NCI-H1105 treated with DMSO at 0.1 percent for 48 hours (cell line): ENCODE measurements at places on chromosomes 11 and 22.

DNA sequence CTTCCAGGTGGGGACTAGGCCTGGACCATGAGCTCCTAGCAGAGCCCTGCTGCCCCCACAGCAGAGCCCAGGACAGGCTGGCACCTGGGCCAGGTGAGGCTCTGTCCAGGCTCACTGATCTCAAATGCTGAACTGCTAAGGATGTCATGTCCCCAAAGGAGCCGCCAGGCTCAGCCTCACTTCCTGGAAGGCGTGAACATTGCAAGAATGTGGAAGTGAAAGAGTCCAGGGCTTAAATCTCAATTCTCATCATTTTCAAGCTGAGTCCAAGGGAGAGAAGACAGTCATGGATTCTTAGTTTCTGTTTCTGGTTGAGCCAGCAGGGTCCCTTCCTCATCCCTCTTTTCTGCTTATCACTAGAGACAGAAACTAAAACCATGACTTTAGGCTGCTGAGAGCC lies 5.0 kb downstream of the ASCL2 start:
- no peak for DNase-seq

DNA sequence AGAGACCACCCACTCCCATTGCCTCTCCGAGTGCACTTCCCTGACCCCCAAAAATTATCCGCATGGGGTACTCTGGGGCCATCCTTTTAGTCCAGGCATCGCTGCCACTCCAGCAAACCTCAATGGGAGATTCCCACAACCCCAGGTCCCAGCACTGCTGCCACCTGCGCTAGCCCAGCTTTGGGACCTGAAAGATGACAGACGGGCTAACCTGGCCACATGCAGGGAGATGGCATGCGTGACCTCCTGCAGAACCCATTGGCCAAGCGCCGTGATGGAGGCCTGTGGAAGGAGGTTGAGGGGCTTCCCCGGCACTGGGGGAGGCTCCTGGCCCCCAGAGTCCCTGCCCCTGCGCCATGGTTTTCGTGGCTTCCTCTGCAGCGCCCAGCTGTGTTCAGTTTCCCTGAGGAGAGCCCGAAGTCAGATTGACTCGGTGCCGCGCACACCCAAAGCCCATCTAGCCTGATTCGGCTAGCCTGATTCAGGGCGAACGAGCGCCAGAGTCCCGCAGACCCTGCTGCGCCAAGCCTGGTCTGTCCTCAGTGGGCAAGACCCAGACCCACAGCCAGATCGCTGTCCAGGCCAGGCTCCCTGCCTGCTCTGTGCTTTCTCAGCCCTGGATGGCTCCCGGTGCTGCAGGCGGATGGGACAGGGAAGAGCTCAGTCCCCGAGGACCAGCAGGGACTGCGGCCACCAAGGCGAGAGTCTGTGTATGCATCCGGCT lies 751 bp upstream of the WNT7B start:
- peak; percentile 49 for DNase-seq

GRCh38 chr22:29359469-29359868 lies 28.9 kb downstream of the AP1B1 start:
- DNase-seq: no peak

- DNase-seq: no peak
These were observed 2.3 kb downstream of the NARS2 start for GRCh38 chr11:78572394-78572793.

GRCh38 chr22:16955678-16956210 lies 52.3 kb downstream of the GAB4 start:
- DNase-seq: peak; percentile 15

- no peak for DNase-seq
These were observed 4.9 kb upstream of the ATP6V1E1 start for GRCh38 chr22:17633217-17633997.

GRCh38 chr22:45704648-45705047 lies 33.0 kb downstream of the ATXN10 start:
- no peak for DNase-seq

DNA sequence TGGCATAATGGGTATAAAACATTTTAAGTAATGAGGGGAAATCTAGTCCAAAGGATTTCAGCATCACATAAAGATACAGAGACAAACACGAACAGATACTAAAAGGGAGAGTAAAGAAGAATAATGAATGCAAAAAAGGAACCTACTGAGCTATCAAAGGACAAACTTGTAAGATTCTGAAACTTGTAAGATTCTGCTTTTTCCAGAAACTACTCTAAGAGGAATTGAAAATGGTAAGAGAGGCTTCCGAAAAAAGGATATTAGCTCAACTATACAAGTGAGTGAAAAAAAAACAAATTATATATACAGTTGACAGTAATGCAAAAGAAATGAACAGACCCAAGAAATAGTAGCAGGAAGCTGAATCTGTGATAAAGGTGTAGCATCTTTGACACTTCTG lies 37.7 kb downstream of the POLD3 start:
- no peak for DNase-seq

GRCh38 chr11:32940865-32941264 lies 48.3 kb downstream of the QSER1 start:
- no peak for DNase-seq

- DNase-seq: peak; percentile 69
These were observed 104.3 kb downstream of the MAML2 start for GRCh38 chr11:96238563-96239135.

DNA sequence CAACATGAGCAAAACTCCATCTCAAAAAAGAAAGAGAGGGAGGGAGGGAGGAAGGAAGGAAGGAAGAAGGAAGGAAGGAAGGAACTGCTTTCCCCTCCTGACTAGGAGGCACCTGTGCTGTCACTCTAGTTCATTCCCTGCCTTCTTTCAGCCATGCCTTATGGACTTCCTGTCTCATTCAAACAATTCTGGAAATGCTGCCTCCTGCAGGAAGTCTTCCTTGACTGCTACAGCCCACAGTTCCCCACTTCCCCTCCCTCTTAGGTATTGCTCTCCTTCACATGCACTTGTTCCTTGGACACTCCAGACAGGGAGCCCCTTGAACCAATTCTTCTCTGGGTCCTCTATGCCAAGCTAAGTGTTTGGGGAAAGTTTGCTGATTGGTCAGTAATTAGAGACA lies 31.6 kb upstream of the WNT11 start:
- no peak for DNase-seq

- no peak for DNase-seq
These were observed 42.2 kb downstream of the WNT7B start for GRCh38 chr22:45934659-45935341.

DNA sequence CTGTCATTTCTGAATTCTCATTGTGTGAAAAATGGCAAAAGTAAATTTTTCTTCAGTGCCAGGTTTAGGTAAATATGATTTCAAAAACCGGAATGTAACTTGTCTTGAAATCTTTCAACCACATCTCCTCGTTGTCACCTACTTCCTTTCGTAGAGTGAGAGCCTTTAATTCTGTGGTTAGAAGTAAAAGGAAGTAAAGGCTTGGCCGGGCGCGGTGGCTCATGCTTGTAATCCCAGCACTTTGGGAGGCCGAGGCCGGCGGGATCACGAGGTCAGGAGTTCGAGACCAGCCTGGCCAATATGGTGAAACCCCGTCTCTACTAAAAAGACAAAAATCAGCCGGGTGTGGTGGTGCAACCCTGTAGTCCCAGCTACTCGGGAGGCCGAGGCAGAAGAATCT lies 29.8 kb downstream of the SGSM3 start:
- DNase-seq: no peak

DNA sequence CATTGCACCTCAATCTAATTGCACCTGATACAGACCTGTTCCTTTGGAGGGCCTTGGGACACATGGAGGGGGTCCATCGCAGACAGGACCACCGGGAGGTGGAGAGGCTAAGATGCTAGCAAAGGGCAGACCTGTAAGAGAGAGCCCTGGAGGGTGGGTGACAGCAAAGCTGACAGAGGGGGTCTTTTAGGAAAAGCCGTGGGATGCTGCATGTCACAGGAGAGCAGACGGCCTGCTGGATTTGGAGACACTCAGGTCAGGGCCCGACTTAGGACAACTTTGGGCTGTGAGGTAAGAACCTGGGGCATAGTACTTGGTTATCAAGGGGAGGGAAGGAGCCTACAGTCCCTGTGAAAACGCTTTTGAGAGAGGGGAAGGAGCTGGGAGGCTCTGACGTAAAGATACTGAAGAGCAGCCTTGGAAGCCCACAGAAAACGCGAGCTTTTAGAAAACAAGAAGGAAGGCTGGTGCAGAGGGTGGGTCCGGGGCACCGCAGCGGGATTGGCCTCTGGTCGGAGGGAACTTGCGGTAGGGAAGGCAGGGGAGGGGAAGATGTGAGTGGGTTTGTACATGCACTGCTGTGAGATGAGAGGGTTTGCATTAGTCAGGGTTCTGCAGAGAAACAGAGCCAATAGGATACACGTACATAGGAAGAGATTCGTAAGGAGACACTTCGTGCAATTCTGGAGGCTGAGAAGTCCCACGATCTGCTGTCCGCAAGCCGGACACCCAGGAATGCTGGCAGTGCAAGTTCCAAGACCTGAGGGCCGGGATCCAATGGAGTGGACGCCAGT lies 868.5 kb downstream of the TBC1D22A start:
- peak; percentile 58 for DNase-seq

- DNase-seq: no peak
These were observed 19.3 kb upstream of the ARAP1 start for GRCh38 chr11:72771507-72771906.

DNA sequence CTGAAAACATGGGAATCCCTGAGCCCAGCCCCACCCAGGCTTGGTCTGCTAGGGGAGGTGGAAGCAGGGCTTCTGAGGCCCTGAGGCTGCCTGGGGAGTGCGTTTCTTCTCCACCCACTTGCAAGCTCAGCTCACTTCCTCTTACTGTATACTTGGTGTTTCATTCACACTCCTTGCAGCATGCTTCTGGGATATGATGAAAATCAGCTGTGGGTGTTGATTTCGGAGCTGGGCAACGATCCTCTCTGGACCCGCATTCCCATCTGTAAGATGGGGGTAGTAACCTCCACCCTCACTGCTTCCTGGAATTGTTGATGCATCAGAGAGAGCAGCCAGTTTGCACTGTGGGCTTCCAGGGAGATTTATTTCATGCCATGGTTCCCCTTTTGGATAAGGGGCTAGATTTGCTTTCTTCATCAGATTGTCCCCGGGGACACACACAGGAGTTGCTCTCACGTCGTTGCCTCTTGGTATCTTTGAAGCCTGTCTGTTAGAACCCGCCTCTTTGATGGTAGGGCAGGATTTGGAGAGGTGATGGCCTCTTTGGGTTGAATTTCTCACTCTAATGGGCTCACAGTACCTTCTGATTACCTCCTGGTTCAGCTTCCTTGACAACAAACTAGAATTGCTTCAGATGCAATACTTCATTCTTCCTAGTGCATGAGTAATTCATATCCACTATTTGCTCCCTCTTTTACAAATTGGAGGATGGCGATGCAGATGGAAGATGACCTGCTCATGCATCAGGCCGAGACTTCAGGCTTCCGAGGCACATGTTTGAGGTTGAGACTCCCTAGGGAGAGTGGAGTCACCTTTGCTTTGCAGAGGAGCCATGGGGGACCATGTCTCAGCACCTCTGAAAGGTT lies 40.4 kb downstream of the BCR start:
- no peak for DNase-seq

GRCh38 chr11:63511048-63511748 lies 5.3 kb downstream of the LGALS12 start:
- DNase-seq: no peak

GRCh38 chr11:73272680-73273038 lies 521 bp downstream of the P2RY6 start:
- no peak for DNase-seq

GRCh38 chr11:19020831-19021230 lies 39.7 kb downstream of the MRGPRX2 start:
- no peak for DNase-seq

DNA sequence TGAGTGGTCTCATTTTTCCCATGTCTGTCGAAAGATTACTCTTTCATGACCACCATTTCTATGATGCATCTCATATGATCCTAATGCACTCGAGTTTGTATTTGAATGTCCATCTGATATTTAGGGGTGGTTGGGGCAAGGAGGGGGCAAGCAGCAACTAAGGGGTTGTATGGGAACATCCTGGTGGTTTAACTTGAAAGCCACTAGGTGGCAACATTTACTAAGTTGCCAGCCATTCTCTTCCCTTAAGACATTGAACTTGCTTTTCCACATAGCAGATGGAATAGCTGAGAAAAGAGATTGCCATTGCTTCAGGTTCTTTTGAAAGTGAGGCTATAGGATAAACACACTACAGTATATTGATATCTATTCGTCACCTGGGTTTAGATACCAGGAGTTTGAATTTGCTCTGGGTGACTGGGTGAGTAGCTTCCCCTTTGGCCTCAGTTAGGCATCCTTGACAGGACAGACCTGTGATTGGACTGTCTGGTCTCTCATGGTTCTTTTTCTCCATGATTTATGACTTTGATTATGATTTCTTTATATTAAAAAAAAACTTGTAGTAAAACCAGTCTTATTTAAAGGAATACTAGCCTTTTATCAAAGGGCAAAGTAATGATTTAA lies 32.4 kb downstream of the NF2 start:
- DNase-seq: peak; percentile 64

- DNase-seq: peak; percentile 28
These were observed 53.6 kb upstream of the VSTM5 start for GRCh38 chr11:93903989-93904388.

DNA sequence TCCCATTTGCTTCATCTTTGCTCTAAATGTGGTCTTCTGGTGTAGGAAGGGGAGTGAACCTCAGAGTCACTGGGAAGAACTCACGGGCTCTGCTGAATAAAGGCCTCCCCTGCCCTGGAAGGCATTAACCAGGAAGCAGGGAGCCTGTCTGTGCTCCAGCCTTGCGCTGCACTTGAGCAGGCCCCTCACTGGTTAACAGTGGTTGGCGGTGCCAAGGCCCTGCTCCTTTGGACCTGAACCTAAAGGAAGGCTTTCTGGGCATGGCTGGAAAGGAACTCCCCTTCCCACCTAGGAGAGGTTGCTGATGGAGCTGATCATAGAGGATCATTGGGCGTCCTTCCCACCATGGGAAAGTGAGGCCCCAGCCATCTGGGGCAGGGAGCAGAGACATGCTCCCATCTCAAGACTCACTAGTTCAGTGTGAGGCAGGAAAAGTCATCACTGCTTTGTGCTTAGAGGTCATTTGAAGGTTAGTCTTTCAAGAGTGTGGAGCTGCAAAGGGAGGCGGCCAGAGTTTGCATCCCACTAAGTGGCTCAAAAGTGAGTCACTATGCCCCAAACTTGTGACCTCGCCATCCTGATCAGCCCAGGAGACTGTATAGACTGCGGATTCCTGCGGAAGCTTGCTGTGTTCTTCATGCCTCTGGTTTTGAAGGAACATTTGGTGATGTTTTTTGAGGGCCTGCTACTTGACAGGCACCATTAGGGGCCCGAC lies 50.4 kb downstream of the DBX1 start:
- DNase-seq: no peak

- DNase-seq: no peak
These were observed 31.9 kb downstream of the PLEKHA7 start for GRCh38 chr11:16982256-16982671.
